ENCODE measurements at places on chromosomes 11 and 22.

DNA sequence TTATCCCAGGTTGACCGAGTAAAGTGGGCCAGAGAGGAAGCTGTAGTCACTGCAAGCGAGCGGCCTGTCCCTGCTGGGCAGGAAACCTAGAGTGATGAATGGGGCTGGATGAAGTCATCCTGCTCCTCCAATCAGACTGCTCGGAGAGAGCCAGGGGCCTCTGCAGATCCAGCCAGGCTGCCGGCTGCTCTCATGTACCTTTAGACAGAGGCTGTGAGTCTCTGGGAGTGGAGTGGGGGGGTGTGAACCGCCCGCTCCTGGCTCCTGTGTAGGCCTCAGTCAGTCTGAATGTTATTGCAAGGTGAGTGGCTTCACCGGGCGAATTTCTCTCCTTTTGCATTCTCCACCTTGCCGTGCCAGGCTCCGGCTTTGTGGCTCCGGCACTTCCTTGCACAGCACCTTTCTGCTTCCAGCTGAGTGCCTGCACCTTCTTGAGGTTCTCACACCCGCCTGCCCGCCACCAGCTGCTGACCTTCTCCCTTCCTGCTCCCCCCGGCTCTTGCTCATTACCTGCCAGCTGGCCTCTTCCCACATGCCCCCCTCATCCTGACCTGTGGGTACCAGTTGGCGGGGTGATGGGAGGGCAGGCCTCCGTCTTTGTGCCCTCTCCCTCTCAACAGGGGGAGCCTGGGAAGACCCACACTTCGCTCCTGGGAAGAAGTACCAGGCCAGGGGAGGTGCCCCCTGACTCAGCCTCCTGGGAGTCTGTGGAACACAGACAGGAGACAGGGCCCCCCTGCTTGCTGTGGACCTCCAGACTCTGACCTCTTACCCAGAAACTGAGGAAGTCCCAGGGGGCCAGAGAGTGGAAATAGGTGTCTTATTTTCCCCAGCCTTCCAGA lies 79.9 kb downstream of the GRAMD1B start:
- peak; percentile 75 for DNase-seq

DNA sequence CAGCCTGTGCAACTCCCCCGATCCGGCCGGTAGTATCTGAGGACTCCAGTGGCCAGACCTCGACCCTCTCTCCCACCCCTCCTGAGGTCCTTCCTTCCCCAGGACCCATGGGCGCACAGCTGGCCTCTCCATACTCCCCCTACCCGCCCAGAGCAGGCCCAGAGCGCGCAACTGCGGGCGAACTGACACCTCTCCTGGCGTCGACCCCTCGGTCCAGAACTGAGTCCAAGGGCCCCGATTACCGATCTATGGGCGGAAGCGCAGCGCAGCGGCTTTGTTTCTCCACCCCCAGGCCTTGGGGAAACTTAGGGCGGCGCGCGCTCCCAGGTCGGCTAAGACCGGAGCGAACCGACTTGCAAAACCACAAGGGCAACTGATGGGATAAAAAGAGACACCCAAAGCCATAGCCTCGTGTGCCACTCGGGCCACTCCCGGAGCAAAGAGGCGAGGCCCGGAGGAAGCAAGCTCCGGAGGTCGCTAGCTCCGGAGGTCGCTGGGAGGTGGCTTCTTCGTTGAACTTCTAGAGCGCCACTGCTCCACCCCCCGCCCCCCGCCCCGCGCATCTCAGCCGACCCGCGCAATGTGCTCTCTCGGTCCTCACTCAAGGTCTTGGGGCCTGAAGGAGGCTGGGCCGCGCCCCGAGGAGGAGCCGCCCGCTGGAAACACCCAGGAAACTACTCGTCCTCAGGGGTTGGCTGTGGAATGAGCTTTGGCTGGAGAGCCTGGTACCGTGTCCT lies 9.8 kb upstream of the ALX4 start:
- DNase-seq, result no peak

- DNase-seq, result peak; percentile 51
Measured at GRCh38 chr22:50274311-50274710, 4.1 kb upstream of the MAPK11 start.

GRCh38 chr22:25281675-25282345 lies 62.4 kb downstream of the CRYBB2 start:
- DNase-seq, result no peak

GRCh38 chr11:125770583-125770982 lies 8.0 kb downstream of the PATE2 start:
- DNase-seq, result no peak

DNA sequence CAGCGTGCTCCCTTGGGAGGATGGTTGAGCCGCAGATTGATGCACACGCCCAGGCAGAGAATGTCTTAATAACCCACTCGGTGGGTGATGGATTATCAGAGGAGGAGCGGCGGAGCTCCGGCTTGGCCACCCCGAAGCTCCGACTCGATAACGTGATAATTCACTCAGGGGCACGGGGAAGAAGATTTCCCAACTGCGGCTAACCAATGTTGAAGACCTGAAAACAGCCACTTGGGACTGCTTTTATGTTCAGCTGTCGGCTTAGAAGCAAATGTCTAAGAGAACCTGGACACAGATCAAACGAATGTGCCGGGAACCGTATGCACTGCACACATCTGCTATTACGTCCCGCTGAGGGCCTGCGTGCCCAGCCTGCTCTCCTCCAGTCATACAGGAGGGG lies 206.8 kb upstream of the CADM1 start:
- DNase-seq, result no peak

DNA sequence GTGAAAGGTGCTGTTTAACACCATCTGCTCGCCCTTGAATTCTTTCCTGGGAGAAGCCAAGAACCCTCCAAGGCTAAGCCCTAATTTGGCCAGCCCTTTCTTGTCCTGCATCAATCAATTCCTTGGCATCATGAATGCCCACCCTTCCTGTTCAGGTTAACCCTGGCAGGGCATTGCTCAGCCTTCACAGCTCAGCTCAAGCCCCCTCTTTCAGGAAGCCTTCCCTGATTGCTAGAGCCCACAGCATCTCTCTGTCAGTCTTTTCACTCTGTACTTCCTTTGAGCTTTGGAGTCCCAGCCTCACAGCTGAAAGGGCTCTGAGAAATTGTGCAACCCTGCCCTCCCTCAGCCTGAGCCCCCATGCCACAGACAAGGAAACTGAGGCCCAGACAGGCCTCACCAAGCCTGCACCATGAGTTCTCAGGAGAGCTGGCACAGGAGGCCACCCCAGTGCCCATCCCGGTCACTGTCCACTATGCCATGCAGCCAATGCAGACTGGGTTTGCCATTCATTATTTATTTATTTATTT lies 16.9 kb downstream of the RPL3 start:
- no peak for DNase-seq

DNA sequence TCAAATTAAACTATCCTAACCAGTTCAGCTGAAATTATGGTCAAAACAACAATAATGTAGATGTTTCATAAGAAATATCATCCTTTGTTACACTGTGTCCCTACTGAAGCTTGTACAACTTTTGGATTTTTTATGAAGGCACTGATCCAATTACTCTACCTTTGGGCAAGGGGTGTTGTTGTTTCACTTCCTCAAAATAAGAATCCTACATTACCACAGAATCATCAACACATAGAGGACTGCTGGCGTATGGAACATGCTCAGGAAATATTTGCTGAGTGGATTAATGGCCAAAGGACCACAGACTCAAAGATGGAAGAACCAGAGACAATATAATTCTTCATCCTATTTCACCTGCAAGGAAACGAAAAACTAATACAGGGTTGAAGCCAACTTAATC lies 907.5 kb upstream of the CCDC90B start:
- DNase-seq, result no peak

DNA sequence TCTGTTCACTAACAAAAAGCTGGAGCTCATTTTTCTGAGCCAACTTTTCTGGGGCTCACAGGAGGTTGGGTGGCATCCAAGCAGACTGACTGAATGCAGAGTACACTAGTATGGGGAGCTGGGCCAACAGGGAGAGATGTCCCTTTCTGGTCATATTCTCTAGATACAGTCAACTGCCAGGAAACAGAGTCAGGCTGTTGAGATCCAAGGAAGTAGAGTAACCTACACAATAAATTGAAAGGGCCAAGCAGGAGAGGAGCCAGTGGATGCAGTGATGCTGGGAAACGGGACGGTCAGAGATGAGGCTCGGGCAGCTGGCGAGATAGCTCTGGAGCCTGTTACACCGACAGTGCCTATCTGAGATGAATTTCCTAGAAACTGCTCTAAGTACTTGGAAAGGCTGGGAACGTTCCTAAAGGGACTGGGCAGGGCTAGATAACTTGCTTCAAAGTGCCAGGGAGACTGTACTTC lies 71.1 kb downstream of the LARGE2 start:
- DNase-seq, result peak; percentile 17

DNA sequence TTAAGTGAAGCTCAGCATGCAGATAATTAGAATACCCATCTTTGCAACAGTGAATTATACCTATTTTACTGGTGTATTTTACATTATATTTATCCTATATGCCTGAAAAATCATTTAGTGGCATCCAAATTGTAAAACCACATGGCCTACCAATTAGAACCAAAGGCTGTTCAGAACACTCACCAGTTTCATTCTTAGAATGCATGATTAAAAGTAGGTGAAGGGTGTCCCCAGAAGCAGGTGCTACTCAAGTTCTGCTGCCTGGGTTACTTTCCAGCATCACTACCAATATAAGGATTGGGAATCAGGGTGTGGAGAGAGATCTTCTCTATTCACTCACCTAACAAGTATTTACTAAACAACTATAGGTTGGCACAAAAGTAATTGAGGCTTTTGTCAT lies 103.3 kb downstream of the SGSM3 start:
- no peak for DNase-seq

GRCh38 chr22:22548317-22548716 lies 10.7 kb downstream of the PRAME start:
- DNase-seq, result no peak

DNA sequence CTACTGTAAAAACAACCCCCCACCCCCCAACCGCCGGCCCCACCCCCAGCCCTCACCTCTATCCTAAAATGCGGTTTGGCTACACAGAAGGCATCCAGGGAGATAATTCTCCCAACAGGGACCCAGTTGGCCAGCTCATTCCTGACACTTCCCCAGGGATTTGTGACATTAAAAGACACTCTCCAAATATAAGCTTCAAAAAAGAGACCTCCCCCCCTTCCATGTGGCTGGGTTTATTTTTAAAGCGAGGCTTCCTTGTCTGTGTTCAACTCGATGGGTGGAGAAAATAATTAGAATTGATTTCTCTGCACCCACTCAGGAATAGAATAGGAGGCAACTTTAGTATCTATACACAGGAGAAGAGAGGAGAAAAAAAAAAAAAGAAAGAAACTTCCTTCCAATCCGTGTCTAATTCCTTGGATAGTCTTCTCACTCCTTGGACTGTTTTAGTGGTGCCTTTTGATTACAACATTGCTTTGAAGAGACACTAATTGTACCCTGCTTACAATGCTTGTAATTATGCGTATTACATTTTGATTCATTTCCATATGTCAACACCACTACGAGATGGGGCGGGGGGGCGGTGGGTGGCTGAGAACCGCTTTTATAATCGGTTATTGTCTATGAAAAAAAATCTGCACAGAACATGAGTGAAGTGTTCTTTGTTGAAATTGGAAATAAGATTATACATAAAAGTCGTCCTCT lies 500.4 kb downstream of the MIAT start:
- no peak for DNase-seq

DNA sequence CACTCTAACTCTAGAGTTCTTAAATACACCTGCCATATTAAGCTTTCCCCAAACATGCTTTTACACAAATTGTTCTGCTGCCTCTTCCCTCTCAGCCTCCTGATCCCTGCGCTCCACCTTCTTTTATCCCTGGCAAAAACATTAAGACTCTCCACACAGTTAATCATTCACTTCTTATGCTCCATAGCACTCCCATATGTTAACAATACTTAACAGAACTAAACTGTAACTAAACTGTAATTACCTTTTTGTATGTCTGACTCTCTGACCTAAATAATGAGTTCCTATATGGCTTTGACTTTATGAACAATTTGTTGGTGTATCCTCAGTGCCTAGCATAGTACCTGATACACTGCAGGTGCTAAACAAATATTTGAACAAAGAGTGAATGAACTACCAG lies 71.8 kb downstream of the BTBD10 start:
- no peak for DNase-seq

GRCh38 chr22:28909375-28909774 lies 26.0 kb downstream of the ZNRF3 start:
- peak; percentile 58 for DNase-seq

GRCh38 chr11:8023831-8024555 lies 36.9 kb downstream of the EIF3F start:
- DNase-seq, result peak; percentile 22

DNA sequence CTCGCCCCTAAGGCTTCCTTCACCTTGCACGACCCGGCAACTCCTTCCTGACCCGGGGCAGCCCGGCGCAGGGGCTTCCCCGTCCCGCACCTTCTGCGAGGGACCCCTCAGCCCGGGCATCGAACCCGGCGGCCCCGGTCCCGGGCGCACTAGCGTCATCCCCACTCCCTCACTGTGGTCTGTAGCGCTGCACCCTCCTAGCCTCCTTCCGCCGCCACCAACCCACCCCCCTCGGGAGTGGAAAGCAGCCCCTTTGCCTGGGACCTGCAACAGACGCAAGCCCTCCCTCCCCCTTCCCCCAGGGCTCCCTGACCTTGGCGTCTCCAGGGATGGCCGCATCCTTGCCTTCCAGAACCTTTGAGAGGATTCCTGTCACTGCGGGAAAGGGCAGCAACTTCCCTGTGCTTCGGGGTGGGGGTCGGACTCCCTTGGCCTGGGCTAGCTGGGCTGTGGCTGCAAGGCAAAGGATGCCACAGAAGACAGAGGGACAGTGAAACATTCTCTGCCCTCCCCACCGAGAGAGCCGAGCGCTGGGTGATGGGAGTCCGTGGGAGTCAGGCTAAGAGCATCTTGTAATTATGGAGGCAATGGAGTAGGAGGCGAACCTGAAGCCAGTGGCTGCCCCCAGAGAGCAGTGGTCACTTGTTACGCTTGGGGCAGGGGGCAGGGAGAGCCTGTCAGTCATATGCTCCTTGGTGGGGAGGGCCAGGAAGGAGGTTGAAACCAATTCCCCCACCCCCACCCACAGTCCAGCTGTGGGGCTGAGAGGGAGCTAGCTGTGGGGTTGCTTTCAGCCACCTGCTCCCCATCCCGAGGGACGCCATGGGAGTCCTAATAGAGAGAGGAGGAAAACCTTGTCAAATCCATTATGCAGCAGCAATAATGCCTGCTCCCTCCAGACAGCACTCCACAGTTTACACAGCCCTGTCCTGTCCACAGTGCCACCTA lies 920 bp downstream of the TMEM132A start:
- no peak for DNase-seq

DNA sequence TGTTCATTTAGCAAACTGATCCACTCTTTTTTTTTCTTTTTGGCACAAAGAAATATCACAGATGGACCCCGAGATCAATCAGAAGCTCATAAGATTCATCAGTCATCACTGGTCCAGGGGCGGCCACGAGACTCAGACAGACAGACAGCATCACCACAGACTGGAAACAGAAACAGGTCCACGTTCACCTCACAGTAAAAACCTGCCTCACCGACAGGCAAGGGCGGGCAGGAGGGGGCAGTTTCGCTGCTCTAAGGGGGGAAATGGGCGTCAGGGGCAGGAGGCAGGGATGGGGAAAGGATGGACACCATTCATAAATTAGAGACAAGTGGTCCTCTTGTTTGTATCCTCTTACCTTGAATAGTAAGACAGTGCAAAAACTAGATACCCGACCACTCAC lies 16.5 kb downstream of the CHST1 start:
- no peak for DNase-seq

- no peak for DNase-seq
Measured at GRCh38 chr11:71991494-71991893, 7.2 kb upstream of the IL18BP start.

- peak; percentile 89 for DNase-seq
Measured at GRCh38 chr11:47269002-47269828, 718 bp upstream of the MADD start.

- no peak for DNase-seq
Measured at GRCh38 chr11:78355309-78355705, 62.3 kb downstream of the GAB2 start.

All from iris pigment epithelial cell (primary cell).